Common myeloid progenitor, CD34-positive (primary cell): ENCODE measurements at places on chromosomes 4 and X.
A peak's percentile ranks its signal among the peaks of the same experiment; 100 is the strongest.

GRCh38 chrX:86845101-86845500 is 672.5 kb upstream of the KLHL4 start:
- no peak for DNase-seq

DNA sequence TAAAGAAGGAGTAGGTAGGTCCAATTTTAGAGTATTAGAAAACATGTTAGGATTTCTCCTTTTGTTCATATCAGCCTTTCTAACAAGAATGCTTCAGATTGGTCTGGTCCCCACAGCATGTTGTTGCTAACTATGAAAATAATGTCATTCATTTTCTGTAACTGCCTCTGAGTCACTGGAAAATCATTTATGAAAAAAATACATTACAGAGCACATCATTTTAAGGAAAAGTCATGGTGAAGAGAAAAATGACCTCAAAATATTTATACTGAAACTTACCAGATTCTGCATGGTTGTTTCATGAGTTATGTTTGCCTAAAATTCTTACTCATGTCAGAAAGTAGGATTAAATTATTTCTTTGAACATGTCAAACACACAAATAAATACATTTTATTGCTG is 35.2 kb downstream of the DTHD1 start:
- peak; percentile 32 for DNase-seq

- no peak for DNase-seq
Observed at GRCh38 chr4:146450524-146450923, 71.2 kb downstream of the SLC10A7 start.

- DNase-seq, result no peak
Observed at GRCh38 chr4:186736466-186736865, 12.8 kb upstream of the FAT1 start.

DNA sequence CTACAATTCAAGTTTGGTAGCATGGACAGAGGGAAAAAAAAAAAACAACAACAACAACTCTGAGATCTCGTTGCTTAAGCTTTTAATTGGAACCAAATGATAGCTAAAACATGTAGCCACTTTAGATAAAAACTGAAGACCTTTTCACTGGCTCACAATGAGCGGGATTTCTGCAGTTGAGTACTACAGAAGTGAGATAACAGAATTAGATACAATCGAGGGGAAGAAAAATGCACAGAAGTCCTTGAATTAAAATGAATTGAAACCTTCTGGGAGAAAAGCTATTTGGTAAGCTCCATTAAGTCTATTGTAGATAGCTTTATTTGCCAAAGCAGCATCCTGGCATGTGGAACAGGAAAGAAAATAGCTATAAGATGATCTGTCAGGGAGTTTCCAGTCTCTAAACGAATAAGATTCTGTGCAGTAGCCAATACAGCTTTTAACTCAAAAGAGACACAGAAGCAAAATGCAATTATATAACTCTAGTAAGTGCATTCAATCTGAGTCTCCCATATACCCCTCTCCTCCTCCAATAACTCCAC is 248.5 kb downstream of the ENOX2 start:
- DNase-seq, result no peak

- DNase-seq, result no peak
Observed at GRCh38 chr4:88825931-88826330, 128.3 kb upstream of the NAP1L5 start.

GRCh38 chr4:1992468-1993168 is 16.2 kb downstream of the NELFA start:
- no peak for DNase-seq

- no peak for DNase-seq
Observed at GRCh38 chrX:115393271-115393670, 103.8 kb downstream of the LUZP4 start.

- DNase-seq, result no peak
Observed at GRCh38 chr4:182496408-182496807, 253.2 kb downstream of the TENM3 start.

- no peak for DNase-seq
Observed at GRCh38 chr4:168488869-168489274, 8.0 kb upstream of the PALLD start.

GRCh38 chr4:112348488-112349158 is 51.5 kb downstream of the ALPK1 start:
- no peak for DNase-seq

- DNase-seq, result no peak
Observed at GRCh38 chr4:47486231-47486673, 1.2 kb downstream of the ATP10D start.

DNA sequence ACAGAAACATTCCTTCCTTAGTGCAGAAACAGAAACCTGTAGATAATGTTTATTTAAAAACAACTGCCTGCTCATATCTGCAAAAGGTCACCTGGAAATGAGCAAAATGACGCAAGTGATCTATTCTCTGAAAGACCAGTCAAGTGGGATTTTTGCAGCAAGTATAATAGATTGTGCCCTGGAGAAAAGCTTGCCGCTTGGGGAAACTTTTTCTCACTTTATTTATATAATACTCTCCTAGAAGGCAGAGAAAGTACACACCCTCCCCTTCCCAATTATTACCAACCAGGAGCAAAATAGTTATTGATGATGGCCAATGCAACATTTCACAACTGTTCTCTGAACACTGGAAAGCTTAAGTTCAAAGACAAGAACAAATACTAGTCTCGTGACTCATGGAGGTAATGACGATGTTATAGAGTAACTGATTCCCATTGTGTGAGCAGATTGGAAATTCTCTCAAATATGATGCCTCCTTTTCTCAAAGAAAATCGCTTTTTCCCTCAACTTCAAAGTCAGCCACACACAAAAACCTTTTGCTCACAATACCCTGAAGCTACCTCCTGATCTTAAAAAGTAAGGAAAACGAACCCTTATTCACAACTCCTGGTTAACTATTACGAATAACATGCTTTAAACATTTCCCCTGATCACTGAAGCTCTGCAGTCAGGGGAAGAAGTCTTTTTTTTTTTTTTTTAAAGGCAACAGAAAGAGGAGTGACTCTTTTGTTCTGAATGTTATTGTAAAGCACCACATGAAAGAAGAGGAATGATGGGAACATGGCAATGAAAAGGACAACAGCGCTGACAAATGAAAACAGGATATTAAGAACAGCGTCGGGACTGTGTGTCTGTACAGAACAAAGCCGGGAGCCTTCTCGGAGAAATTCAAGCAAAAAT is 41.0 kb downstream of the MID1 start:
- no peak for DNase-seq

- no peak for DNase-seq
Observed at GRCh38 chr4:66688674-66689073, 856.6 kb downstream of the CENPC start.

DNA sequence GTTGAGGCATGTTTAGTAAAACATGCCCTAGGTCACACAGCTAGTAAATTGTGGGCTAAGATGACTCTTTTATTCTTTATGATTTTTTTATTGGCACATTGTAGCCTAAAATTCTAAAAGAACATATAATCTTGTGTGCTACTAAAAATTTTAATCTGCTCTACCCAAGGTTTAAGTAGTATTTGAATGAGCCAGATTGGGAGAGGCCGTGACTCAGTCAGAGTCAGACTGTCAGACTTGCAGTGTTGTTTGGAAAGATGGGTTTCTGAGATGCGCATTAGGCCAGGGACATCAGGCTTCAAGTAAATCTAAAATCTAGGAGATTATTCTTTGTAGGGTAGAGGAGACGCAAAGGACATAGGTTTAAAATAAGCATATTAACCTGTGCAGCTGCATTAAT is 30.7 kb upstream of the TMPRSS11E start:
- DNase-seq, result no peak

- DNase-seq, result no peak
Observed at GRCh38 chrX:48715072-48715471, 18.5 kb downstream of the SUV39H1 start.

DNA sequence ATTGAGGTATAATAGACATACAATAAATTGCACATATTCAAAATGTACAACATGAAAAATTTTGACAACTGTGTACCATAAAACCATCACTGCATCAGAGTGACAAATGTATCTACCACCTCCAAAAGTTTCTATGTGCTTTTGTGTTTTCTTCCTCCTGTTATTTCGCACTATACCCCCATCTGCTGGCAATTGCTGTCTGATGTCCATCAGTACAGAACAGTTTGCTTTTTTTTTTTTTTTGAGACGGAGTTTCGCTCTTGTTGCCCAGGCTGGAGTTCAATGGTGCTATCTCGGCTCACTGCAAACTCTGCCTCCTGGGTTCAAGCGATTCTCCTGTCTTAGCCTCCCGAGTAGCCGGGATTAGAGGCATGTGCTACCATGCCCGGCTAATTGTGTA is 154.3 kb upstream of the GIMD1 start:
- no peak for DNase-seq

- DNase-seq, result no peak
Observed at GRCh38 chr4:113113151-113113550, 63.7 kb downstream of the ANK2 start.

- DNase-seq, result no peak
Observed at GRCh38 chr4:103429283-103429682, 231.1 kb upstream of the CENPE start.

GRCh38 chr4:3010998-3011397 is 47.6 kb downstream of the GRK4 start:
- no peak for DNase-seq

- peak; percentile 10 for DNase-seq
Observed at GRCh38 chrX:36898301-36898700, 109.9 kb upstream of the FAM47C start.

DNA sequence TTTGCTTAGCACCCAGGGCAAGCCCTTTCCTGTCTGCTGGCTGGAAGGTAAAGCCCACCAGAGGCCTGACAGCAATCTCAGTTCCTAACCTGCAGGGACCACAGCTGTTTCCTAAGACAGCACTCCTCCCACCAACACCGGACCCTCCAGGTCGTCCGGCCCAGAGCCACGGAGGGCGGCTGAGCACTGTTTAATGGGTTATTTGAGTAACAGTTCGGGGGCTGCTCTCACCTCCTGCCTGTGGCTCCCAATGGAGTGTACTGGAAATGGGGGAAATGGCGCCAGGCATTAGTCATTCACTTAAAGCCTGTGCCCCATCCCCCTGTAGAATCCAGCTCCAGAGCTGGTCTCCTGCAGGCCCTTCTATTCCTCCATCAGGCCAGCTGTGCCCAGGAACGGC is 81.6 kb upstream of the ADRA2C start:
- no peak for DNase-seq

- DNase-seq, result peak; percentile 99
Observed at GRCh38 chr4:108620101-108620932, at the start of gene RPL34. Gene RPL34 (plus strand): TSS chr4:108620576. CDS start chr4:108621960, 1,384 bp downstream.

DNA sequence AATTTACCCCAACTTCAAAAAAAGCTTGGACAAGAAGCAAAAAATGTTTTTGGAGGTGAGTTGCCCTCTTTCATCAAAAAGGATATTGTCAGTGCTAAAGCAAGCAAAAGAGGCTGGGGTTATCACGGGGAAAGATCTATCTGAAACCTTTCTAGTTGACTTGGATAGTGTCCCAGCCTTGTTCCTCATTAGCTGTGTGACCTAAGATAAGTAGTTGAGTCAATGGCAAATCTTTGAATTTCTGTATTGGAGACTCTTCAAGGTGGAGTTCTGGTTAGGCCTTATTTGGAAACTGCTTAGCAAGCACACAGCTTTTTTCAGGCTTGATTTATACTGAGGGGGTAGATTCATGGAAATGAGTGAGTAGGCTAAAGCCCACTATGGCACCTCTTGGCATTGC is 271.6 kb downstream of the GRIA3 start:
- no peak for DNase-seq

DNA sequence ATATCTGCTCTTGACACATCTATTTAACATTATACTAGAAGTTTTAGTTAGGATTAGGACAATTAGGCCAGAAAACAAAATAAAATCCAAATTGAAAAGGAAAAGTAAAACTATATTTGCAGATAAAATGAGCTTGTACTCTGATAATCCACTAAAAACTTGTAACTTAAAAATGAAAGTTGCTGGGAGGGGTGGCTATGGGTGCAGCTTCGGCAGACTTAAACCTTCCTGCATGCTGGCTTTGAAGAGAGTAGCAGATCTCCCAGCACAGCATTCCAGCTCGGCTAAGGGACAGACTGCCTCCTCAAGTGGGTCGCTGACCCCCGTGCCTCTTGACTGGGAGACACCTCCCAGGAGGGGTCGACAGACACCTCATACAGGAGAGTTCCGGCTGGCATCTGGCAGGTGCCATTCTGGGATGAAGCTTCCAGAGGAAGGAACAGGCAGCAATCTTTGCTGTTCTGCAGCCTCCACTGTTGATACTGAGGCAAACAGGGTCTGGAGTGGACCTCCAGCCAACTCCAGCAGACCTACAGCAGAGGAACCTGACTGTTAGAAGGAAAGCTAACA is 2379.9 kb downstream of the ARAP2 start:
- DNase-seq, result no peak

DNA sequence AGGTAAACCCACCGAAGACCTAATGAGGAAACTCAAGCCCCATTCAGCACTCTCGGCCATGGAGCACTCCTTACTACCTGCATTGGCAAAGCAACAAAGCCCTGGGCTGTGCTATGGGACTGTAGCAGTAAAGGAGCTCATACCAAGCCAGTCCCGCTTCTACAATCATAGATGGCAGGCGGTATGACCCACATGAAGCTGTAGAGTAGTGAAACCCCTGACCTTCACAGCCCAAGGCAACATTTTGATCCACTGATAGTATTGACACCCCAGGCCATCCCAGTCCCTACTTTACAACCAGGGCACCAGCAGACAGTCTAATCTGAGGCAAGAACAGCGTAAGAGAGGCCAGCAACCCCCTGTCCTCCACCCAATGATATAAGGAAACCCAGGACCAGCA is 25.2 kb downstream of the CENPC start:
- DNase-seq, result no peak

GRCh38 chr4:183345261-183345660 is 23.0 kb upstream of the CLDN24 start:
- DNase-seq, result no peak

DNA sequence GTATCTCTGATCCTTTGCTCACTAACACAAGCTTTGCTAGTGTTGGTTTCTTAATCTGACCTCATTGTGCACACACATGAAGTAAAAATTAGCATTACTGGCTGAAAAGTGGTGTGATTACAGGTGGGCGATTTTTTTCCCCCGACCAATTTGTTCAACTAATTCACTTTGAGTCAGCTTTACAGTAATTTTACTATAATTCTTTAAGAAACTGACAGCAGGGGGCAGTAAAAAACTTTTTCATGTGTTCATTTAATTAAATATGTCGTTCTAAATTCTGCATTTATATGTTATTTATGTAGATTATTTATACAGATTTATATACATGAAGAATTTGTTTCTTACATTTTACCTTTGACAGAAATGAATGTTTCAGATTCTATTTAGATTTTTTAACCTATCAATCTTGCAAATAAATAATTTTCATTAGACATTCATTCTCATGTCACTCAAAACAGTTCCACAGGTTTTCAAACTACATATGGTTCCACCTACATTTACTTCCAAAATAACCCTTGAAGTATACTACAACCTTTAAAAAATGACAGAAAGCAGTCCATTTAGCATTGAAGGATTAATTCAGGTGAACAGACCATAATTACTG is 17.5 kb downstream of the PALLD start:
- DNase-seq, result peak; percentile 63
